ENCODE measurements at places on chromosomes 4 and X. TPM values are rescaled to one million over a fixed set of nuclear protein-coding genes. Genes with fewer than 3 reads are reported as not detected.

NEXMIF gene
- polyA plus RNA-seq, result 0.33 TPM

- no peak for DNase-seq
These were observed 134.3 kb upstream of the AP1S2 start for GRCh38 chrX:15988661-15989603.

GRCh38 chrX:153726286-153727122 is 1.8 kb downstream of the ABCD1 start:
- DNase-seq, result no peak

DNA sequence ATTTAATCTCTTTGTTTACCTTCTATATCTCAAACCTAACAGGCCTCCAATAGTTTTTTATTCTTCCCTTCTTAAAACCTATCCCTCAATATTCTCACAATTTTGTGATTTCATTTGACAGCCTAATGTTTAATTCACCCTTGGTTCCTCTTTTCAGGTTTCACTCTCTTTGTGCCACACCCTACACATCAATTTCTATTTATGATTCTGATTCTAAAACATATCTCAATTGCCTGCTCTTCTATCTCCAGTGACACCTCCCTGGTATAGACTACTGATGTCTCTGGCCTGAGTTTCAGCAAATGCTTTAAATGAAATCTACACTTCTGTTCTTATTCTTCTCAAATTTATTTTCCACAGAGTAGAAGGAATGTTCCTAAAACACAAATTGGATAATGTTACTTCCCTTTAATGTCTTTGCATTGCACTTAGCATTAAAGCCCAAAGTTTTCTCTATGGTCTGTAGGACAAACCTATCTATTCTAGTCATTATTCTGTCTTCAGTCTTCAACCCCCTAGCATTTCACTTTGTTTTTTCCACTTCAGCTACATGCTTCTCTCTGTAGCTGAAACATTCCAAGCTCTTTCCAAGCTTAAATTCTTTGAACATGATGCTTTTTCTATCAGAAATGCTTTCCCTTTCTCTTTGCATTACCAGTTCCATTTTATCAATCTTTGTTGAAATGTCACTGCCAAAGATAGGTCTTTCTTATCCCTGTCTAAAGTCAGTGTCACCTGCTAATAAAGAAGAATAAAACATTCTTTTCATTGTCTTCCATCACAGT is 622.0 kb downstream of the CENPC start:
- DNase-seq, result no peak

GRCh38 chr4:71130827-71131603 is 137.6 kb downstream of the DCK start:
- no peak for DNase-seq

TMPRSS11B gene
- polyA plus RNA-seq, result not detected

DNA sequence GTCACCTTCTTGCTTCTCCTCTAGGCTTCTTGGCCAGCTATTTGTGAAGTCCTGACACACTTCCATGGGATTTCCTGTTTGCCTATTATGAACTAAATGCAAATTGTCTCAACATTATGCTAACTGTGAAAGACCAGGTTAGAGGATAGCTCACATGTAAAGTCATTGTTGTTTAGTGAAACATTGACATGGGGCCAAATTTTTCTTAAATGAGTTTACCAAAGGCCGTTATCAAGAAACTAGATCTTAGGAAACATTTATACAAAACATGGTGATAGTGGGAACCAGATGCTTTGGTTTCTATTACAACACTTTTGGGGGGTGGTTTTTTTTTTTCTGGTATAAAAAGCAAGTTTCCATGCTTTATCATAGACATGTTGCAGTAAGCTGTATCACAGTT is 466.8 kb upstream of the FAM241A start:
- no peak for DNase-seq

All from forelimb muscle (tissue), 1 donor.